ENCODE measurements at places on chromosomes 7 and 10.

- ATAC-seq, result no peak
Measured at GRCh38 chr10:18217577-18217976, 77.4 kb downstream of the CACNB2 start.

DNA sequence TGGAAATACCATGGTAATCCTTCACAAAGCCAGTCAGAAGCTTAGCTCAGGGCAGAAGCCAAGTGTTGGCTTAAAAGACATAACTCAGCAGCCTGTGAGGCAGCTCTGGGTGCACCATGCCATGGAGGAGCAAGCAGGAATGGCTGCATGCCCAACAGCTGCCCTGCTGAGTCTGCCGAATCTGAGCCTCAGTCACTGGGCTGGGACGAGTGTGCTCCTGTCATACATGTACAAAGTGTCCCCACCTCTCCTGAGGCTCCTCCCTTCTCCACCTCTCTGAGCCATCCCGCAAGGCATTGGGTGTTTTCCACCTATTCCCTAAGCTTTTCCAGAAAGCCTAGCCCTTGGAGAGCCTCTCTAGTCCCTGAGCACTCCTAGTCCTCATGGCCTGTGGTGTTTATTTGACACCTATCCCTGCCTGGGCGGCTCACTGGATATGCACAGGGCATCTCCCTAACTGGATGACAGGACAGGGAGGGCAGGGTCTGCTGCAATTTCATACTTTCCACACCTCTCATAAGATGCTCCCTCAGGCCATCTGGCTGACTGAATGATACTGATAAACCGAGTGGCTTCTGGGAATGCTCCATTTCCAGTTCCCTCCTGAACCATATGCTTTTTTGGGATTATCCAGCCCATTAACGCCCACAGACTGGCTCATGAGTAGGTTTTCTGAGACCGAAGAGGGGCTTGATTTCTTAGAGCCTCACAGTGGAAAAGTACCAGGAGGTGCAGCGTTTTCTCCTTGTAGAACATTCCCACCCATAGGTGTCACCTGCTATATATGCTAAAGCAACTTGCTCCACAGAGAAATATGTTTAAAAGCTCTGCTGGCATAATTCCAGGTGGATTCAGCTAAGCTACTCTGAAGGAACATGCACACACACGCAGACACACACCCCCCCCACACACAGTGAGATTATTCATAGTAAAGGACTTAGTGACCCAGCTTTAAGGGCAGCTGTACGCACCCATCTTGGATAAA lies 199.3 kb downstream of the SNX10 start:
- no peak for ATAC-seq

GRCh38 chr10:62001898-62002297 lies 100.4 kb downstream of the ARID5B start:
- peak; percentile 74 for ATAC-seq

DNA sequence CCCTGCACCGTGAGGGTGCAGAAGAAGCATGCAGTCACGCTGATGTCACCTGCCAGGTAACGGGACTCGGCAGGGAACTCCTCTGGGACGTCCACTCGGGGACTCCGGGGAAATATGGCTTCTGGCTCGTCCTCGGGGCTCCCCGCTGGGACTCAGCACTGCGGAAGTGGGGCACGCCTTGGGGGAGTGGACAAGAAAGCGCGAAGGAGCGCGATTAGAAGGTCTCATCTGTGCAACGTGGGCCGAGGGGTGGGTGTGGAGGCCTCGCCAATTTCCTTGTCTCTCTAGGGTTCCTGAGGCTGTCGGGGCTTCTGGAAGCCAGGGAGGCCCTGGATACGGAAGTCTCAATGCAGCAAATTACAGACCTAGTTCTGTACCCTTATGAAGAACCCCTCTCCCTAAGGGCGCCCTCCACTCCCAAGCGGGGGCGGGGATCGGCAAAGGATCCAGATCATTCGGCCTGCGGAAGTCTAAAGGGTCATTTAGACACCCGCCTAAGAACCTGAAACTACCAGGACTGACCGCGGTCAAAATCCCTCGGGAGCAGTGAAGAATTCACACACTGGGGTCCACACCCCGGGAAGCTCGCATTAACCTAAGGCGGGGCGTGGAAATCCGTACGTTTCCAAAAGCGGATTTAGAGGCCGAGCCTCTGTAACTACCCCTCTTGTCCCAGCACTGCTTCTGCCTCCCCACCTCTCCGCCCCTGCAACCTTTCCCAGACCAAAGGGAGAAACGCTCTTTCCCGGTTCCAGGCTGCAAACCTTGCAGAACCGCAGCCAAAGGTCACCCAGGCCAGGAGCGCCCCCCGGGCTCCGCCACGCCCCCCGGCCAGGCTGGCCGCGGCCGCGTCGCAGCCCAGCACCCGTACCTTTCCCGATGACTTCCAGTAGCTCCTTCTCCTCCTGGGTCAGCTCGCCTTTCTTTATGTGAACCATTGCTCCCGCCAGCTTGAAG lies 640 bp downstream of the ANKMY2 start:
- ATAC-seq, result no peak

GRCh38 chr10:117427356-117427755 lies 52.1 kb upstream of the PDZD8 start:
- no peak for ATAC-seq

DNA sequence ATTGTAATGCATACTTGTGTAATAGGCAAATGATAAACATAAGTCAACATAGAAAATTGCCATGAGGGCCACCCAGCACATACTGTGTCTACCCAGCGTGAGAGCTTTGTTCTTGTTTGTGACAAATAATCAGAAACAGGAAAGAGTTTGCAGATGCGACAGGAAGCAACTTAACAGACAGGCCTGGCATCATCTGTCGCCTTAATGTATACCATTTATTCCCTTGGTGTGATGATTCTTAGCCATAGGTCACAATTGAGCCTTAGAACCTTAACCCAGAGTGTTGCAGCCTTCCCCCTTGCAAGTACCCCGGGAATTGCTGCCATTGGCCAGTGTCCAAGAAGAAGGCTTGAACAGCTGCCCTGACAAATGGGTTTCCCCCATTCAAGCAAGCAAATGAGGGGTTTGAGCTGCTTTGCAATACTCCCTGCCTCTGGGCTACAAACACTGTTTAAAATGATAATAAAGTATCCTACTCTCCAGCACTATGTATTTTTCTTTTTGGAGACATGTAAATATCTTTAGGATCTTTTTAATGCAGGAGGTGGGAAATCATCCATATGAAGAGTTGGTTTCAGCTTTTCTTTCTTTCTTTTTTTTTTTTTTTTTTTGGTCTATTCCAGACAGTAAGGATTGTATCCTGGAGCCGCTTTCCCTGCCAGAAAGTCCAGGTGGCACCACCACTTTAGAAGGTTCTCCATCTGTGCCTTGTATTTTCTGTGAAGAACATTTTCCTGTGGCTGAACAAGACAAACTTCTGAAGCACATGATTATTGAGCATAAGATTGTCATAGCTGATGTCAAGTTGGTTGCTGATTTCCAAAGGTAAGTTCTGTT lies 80.0 kb downstream of the ZNF277 start:
- ATAC-seq, result no peak

DNA sequence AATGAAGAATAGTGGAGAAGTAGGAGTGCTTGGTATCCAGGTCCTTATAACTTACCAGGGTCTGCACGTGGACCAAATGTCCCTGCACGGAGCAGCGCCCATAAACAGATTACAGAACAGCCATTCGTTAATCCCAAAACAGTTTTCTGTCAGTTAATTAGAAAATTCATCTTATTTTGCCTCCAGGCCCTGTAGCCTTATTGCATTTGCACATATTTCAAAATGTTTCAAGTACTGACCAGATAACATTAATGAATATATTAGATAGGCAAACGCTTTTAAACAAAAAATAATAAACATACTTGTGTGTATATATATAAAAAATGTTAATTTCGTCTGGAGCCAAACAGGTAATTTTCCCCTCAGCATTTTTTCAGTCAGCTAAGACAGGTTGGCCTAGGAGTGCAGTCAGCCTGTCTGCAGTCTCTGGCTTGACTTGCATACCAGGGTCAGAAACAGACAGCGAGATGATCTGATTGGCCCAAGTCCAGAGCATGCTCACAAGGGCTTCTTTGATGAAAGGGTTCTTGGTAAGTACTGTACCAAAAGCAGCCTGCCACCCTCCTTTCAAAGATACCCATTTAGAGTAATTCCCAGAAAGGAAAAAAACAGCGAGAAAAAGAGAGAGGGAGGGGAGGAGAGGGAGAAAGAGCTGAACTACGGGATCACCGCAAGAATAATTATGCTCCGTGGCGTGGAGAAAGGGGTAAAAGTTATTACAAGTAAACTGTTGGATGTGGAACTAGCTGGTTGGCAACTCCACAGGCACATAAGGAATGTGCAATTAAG lies 194.4 kb upstream of the TCF7L2 start:
- no peak for ATAC-seq

- ATAC-seq, result peak; percentile 39
Measured at GRCh38 chr10:79242620-79243152, 104.6 kb upstream of the PPIF start.

GRCh38 chr10:71850021-71850742 lies 869 bp downstream of the PSAP start:
- ATAC-seq, result no peak

- ATAC-seq, result no peak
Measured at GRCh38 chr10:116836083-116836482, 13.2 kb upstream of the ENO4 start.

DNA sequence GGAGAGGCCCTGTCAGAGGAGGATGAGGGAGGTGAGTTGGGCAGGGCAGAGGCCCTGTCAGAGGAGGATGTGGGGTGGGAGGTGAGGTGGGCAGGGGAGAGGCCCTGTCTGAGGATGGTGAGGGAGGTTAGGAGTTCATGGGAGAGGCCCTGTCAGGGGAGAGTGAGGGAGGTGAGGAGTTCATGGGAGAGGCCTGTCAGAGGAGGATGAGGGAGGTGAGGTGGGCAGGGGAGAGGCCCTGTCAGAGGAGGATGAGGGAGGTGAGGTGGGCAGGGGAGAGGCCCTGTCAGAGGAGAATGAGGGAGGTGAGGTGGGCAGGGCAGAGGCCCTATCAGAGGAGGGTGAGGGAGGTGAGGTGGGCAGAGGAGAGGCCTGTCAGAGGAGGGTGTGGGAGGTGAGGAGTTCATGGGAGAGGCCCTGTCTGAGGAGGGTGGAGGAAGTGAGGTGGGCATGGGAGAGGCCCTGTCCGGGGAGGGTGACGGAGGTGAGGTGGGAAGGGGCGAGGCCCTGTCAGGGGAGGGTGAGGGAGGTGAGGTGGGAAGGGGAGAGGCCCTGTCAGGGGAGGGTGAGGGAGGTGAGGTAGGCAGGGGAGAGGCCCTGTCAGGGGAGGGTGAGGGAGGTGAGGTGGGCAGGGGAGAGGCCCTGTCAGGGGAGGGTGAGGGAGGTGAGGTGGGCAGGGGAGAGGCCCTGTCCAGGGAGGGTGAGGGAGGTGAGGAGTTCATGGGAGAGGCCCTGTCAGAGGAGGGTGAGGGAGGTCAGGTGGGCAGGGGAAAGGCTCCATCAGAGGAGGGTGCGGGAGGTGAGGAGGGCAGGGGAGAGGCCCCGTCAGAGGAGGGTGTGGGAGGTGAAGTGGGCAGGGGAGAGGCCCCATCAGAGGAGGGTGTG lies 73.7 kb downstream of the INPP5A start:
- ATAC-seq, result no peak

DNA sequence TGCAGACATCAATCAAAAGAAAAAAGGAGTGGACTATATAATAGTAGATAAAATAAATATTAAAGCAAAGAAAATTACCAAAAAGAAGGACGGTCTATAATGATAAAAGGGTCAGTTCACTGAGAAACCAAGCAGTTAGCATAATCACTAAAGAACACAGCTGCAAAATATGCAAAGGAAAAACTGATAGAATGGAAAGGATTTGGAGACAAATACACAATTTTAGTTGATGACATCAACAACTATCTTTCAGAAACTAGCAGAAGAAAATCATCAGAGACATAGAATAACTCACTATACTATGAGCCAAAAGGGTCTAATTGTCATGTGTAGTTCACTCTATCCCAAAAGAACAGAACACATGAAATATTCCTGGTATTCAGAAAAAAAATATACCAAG lies 316.4 kb upstream of the IGFBP3 start:
- ATAC-seq, result no peak

DNA sequence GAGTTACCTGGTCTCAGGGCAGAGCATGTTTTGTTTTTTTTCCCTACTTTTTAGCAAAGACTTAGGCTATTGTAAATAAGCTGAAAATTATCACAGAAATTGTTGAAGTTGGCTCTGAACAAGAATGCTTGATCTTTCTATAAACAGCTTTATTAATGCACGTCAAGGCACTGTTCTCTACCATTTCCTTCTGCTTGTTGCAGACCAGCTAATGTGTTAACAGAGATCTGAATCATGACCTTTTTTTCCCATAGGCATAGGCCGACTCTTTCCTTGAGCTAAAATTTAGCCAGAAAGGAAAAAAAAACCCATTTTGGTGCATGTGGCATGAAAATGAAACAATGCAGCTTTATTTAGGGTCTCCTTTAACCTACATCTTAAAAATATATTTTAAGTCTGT lies 248.5 kb downstream of the SDK1 start:
- ATAC-seq, result no peak

DNA sequence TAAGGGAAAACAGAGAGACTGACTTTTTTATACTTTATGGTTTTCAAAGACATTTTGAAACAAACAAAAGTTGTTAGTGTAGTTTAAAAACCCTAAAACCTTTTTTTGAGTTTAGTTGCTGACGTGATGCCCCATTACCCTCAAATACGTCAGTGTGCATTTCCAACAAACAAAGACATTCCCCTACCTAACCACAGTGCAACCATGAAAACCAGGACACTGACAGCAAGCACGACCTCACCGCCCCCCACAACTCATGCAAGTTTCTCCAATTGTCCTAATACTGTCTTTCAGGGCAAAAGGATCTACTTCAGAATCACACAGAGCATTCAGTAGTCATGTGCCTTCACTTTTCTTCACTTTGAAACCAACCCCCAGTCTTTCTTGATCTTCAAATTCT lies 75.0 kb downstream of the WNT2 start:
- ATAC-seq, result no peak

- ATAC-seq, result no peak
Measured at GRCh38 chr7:40828686-40829600, 694.1 kb downstream of the SUGCT start.

GRCh38 chr10:108586424-108586823 lies 1336.9 kb downstream of the XPNPEP1 start:
- no peak for ATAC-seq

GRCh38 chr10:81847675-81848074 lies 27.3 kb upstream of the NRG3 start:
- no peak for ATAC-seq

DNA sequence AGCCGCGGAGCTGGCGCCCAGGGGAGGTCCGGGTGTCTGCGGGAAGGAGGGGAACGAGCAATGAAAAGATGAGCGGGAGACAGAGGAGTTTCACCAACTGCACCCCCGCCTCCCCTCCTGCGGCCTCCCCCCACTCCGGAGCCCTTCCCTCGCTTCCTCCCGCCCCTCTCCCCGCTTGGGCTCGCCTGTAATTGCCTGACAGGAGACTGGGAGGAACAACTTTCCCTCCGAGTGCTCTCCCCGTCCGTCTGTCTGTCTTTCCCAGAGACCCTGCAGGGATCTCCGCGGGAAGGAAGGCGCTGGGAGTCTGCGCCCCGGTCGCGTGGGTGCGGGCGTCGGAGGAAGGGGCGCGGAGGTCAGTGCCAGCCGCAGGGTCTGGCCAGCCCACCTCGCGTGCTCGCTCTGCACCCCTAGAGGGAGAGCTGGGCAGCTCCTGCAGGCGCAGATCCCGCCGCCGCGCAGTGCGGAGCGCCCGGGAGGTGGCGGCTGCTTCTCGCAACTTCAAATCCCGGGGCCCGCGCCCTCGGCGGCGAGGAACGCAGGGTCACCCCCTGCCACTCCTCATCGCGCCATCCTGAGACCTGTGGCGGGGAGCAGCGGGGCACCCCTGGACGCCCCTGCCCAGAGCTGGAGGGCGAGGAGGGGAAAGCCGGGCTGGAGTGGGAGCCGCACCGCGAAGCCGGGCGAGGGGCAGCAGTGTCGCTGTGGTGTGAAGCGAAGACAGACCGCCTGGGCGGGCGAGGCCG lies 511 bp upstream of the NRP1 start:
- ATAC-seq, result peak; percentile 49

- ATAC-seq, result no peak
Measured at GRCh38 chr7:47697543-47697942, 115.6 kb upstream of the TNS3 start.
